Fibroblast of gingiva (primary cell): ENCODE measurements at places on chromosomes 1 and 21.

DNA sequence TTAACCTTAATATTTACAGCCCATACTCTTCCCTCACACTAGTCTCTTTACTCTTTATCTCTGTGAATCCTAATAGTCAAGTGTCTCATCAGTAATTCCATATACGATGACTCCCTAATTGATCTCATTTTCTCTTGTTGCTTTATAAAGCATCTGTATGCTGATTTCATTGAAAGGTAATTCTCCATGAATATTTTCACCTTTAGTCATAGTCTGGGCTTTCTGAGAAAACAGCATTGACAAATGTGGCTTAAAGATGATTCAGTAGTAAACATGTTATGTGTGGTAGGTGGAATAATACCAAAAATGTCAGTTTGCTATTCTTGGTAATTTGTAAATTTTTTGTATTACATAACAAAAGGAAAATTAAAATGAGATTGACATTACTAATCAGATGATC lies 1176.5 kb downstream of the NCAM2 start:
- no peak for DNase-seq

- DNase-seq = peak; percentile 86
These were observed 10.2 kb downstream of the SPSB1 start for GRCh38 chr1:9302745-9303524.

GRCh38 chr1:189597083-189597482 lies 880.6 kb downstream of the BRINP3 start:
- DNase-seq = no peak

DNA sequence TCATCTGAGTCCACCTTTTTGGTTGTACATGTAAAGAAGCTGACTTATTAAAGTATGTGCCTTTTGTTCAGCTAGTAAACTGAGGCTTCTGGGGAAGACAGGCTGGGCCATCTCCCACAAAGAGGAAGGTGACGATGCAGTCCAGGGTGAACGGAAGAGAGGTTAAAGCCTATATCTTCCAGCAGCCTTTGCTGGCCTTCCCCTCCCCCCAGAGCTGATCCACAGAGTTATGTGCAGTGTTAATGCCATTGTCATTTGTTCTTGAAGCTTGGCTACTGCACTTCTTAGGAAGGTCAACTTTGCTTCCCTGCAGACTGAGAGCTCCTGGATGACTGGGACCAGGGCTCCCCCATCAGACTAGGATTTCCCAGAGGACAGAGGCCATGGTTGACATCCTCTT lies 2.2 kb downstream of the SLC30A2 start:
- no peak for DNase-seq

GRCh38 chr1:198775606-198776005 lies 136.8 kb downstream of the PTPRC start:
- peak; percentile 76 for DNase-seq

DNA sequence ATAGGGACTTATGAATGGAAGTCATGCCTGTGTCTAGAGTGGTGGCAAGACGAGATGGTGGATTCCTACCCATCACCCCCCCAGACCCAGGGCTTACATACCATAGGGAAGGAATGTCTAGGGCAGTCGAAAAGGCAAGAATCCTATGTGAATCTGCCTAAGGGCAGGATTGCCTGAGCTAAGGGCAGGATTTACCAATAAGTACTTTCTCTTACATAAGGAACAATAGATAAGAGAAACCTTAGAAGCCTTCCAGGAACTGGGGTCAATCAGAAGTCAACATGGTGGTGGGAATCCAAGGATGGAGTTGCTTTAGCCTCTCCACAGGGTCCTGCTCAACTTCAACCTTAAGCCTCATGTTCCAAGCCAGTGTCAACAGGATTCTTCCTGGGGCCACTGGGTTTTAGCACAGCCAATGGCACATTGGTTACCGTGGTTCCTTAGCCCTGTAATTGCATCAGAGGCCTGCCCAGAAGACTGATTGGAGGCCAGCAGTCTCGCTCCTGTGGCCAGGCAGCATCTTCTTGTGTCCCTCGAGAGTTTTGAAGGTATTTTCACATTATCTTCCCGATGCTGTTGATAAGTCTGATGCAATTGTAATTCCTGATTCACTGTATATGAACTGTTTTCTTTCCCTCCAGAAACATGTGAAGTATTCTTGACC lies 20.7 kb downstream of the BACE2 start:
- DNase-seq = no peak
